ENCODE measurements at places on chromosomes 5 and 9.

GRCh38 chr9:4657426-4658159 lies 4.5 kb upstream of the PLPP6 start:
- DNase-seq, result no peak

DNA sequence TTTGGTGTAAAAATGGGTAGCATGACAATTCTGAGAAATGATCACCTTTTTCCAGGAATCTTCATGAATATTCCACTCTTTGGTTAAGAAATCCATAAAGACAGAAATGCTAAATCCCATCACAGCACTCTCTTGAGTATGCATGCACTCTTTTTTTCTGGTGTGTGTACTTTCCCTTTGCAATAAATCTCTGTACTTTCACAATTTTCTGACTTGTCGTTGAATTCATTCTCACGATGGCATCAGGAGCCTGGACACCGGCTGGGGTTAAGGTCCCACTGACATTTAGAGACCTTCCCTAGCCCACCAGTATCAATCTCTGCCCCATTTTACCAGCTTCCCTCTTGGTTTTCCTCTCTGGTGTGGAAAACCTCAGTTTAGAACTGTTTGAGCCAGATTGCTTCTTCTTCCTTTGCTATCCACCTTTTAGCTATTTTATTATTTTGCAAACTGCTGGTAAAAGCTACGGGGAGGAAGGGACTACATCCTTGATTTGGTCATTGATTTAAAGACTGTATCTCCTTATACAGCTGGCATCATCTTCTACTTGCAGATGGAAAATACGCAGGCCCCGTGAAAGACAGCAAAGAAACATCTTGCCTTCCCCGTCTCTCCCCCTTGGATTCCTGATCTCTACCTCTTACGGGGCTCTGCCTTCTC lies 59.9 kb upstream of the ZFR start:
- DNase-seq, result no peak

- no peak for DNase-seq
These were observed 164.4 kb upstream of the PANK3 start for GRCh38 chr5:168743617-168744016.

DNA sequence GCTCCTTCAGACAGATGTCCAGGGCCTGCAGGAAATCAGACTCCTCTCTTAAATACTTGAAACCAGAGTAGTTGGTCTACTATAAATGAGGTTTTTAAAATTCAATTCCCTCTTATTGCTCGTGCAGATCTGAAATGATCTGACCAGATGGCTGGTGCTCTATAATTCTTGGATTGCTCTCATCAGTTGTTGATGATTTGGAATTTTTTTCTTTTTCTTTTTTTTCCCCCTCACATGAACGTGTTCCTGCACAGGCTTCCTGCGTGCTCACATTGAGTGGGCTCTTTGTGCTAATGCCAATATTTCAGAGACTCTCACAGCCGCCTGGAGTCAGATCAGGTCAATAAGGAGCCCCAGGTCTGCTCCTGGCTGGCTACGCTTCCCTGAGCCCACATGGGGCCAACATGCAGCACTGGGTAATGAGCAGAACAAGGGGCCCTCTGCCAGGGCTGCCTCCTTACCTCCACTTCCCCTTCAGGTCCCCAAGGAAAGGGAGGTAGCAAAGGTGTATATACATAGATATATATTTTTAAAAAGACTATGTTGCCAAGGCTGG lies 82.0 kb downstream of the SIL1 start:
- DNase-seq, result no peak

DNA sequence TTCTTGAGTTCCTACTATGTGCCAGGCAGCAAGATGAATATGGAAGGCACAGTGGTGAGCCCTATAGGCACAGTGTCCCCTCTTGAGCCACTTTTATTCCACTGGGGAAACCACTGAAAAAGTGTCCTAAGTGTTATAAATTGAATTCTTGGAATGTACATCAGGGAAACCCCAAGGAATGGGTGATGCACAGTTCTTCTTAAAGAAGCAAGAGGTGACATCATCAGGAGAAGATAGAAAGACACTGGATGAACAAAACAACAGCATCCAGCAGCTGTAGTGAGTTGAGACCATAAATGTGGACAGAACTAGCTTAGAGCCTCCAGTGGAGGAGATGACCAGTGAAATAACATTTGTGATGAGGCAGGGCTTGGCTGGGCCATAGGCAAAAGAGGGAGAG lies 199.2 kb upstream of the ANKRD55 start:
- DNase-seq, result no peak

GRCh38 chr5:164967354-164967753 lies 1461.9 kb downstream of the MAT2B start:
- no peak for DNase-seq

Measured in stimulated activated CD4-positive, alpha-beta T cell treated with anti-CD3 and anti-CD28 coated beads, Interleukin-4, amount 100 ng/mL, for 48 hours (primary cell).